Stimulated activated CD8-positive, alpha-beta memory T cell treated with anti-CD3 and anti-CD28 coated beads, Interleukin-2, amount 100 ng/mL, for 1 hour (primary cell): ENCODE measurements at places on chromosomes 12 and 14.

DNA sequence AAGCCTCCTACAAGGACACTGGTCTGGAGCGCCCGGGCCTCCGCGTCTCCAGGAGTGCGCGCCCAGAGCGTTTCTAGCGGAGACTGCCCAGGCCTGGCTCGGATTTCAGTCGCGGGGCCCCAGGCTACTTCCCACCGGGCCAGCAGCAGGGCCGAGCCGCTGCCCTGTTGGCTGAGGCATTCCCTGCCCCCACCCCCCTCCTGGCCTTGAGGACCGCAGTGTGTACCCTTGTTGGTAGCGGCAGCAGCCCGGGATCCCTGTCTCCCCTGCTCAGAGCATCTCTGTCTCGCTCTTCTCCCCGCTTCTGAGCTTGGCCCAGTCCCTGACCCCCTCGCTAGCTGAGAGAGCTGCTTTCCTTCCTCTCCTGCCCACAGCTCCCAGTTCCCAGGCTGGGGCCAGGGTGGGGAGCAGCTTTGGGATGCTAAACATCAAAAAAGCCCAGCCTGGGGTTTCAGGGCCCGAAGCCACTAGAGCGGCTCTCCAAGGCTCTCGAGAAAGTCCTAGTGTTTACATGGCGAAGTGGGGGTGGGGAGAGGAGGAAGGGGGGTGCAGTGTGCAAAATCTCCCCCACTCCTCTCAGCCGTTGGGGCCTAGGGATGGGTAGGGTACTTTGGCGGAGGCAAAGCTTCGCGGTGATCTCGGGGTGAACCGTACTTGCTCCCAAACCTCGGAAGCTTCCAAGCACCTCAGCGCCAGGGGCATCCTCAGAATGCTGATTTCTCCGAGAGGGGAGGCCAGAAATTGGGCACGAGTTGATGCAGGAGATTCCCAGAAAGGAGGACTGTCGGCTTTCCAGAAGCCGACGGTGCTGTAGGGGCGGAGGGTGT, 6.4 kb downstream of the NKX2-1 start:
- DNase-seq, result no peak

DNA sequence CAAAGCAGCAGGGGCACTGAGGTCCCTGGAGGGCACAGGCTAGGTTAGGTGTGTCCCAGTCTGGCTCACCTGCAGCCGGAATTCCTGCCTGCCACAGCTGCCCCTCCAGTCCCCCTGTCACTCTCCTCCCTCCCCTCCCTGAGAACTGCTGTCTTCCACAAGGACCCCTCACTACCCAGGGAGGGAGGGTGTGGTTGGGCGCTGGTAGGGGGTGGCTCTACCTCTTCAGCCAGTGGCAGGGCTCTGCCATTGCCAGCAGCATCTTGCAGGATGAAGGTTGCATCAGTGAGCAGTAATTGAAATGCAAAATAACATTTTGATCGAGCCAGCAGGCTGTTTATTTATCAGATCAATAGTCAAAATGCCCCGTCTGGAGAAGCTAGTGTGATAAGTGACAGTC, 45.7 kb downstream of the ESRRB start:
- no peak for DNase-seq

DNA sequence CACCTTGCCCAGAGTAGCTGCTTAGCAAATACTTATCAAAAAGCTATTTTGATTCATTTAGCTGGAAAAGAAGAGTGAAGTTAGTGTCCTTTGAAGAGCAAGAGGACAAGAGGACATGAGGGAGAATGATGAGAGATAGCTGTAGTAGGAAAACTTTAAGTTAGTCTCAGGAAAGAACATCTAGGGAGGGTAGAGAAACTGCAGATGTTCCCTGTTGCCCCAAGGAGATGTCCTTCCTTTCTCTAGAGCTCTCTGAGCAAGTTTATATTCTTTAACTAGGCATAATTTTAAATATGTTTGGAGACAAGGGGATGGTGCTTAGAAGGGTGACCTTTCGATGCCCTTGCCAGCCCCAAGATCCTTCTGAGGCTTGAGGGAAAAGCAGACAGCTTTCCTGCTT, 529.1 kb upstream of the TBX3 start:
- DNase-seq, result no peak

GRCh38 chr14:68978172-68978911, 760 bp downstream of the ACTN1 start:
- DNase-seq, result no peak

GRCh38 chr14:67477926-67478799, 10.4 kb downstream of the TMEM229B start:
- DNase-seq, result no peak

- no peak for DNase-seq
Measured at GRCh38 chr14:98334186-98334585, 937.8 kb downstream of the BCL11B start.

- DNase-seq, result no peak
Measured at GRCh38 chr12:47033789-47034555, 45.4 kb upstream of the PCED1B start.

- DNase-seq, result no peak
Measured at GRCh38 chr12:49868952-49869815, 26.3 kb upstream of the BCDIN3D start.

DNA sequence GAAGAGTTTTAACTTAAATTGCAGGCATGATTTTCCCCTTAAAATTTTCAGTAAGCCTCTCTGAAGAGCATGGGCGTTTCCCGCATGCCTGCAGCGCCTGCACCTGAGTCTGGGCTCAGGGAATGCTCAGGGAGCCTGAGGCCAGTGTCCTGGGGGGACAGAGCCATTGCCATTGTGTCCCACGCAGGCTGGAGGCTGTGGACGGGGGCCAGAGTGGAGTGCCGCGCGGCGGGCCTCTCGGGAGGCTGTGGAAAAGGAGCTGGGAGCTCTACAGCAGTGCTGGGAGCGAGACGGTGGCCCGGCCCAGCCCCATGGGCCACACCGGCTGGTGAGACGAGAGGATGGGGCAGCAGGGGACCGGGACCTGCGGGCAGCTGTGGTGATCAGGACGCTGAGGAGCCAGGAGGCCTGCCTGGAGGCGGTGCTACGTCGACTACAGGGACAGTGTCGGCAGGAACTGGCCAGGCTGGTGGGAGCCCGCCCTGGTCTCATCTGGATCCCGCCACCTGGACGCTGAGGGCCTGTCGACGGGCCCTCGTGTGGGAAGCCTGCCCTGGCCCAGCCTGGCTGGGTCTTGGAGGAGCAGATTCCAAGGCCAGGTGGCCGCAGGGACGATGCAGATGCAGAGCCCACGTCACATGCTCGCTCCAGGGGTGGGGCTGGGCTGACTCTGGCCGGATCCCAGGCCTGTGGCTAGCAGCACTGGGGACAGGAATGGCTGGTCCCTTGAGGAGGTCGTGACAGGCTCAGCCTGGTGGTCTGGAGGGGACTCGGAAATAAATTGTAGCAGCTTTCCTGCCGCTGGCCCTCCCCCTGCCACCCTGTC, 7.6 kb downstream of the TEDC1 start:
- no peak for DNase-seq

DNA sequence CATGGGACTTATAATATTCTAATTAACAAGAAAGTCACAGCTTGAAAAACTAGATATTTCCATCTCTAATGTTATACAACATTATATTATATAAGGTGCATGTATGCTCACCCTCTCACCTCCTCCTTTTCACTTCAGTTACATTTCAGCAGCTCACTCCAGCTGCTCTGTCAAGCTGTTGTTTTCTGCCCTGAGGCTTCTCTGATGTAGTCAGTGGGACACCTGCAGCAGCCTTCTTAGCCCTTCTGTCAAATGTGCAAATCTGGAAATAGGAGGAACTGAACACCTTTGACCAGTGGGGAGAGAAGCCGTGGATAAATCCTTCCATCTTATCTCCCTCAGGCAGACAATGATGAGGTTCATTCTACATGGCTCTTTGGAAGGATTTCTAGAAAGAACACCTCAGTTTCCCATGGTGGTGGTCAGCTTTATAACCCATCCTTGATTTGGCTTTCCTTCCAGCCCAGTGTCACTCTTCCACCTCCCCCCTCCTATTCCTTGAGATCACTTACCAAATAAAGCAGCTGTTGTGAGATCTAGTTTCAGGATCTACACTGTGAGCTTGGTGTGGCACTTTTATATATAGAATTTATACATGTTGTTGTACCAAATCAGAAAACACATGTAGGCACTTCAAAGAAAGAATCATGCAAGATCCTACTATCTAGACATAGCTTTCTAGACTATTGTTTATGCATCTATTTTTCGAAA, 79.6 kb upstream of the STK38L start:
- DNase-seq, result no peak

GRCh38 chr12:52686063-52686462, 5.9 kb upstream of the KRT1 start:
- DNase-seq, result no peak

GRCh38 chr12:57151741-57152630, 4.6 kb upstream of the LRP1-AS start:
- DNase-seq, result no peak

GRCh38 chr14:76396714-76397187, 20.8 kb downstream of the ESRRB start:
- no peak for DNase-seq

DNA sequence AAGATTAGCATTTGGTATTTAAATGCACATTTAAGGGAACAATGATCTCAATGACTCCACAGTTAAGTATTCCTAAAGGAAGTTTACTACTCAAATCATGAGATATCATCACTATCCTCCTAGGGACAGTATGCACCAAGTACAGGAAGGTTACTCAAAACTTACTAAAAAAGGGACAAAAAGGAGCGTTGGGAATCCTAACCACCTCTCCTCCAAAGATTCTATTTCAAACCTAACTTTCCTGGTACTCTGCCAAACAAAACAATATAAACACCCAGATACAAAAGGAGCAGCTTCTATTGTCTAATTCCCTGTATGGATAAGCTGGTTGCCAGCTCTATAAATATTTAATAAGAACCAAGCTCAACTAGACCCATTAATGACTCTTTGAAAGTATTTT, 377.7 kb downstream of the NUAK1 start:
- no peak for DNase-seq

GRCh38 chr12:57936513-57936883, 4.9 kb upstream of the ATP23 start:
- DNase-seq, result no peak

GRCh38 chr14:43706900-43707299, 800.2 kb downstream of the FSCB start:
- DNase-seq, result no peak

DNA sequence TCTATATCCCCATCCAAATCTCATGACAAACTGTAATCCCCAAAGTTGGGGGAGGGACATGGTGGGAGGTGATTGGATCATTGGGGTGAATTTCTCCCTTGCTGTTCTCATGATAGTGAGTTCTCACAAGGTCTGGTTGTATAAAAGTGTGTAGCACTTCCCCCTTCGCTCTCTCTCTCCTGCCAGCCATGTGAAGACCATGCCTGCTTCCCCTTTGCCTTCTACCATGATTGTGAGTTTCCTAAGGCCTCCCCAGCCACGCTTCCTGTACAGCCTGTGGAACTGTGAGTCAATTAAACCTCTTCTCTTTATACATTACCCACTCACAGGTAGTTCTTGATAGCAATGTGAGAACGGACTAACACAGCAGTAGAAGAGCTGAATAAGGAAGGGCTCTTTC, 62.6 kb upstream of the VASH1 start:
- no peak for DNase-seq

GRCh38 chr14:25381498-25381897, 331.6 kb upstream of the STXBP6 start:
- no peak for DNase-seq

DNA sequence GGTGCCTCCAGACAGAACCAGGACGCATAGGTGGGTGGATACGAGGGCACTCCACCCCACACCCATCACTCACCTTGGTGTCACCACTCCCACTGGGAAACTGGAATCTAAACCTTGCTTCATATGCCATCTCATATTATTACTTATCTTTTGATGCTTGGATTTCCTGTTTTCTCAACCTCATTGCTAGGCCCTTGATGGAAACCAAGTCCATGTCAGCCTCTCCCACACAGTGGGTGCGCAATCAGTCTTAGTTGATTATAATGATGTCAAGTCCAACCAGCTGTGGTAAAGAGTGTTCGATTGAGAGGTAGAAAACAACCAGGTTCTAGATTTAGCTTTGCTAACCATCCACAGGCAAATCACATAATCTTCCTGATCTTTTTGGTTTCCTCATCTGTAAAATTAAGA, 584 bp upstream of the DDHD1 start:
- no peak for DNase-seq

GRCh38 chr12:132593521-132593920, 16.9 kb downstream of the LRCOL1 start:
- no peak for DNase-seq

DNA sequence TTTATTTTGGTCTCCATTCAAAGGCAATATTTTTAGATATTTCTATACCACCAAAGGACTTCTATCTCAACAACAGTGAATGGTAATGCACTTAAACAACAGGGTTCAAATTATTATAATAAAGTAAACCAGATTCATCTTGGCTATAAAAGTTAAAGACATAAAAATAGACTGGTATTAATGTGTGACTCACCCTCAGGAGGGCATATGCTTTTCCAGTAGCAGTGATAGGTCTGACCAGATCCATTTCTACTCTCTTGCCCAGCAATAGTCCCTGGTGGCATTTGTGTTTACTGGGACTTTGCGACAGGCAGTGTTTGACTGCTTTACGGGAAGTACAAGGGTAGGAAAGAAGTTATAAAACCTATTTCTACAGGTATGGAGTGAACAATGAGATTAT, 353.2 kb upstream of the ATP2B1 start:
- DNase-seq, result no peak

DNA sequence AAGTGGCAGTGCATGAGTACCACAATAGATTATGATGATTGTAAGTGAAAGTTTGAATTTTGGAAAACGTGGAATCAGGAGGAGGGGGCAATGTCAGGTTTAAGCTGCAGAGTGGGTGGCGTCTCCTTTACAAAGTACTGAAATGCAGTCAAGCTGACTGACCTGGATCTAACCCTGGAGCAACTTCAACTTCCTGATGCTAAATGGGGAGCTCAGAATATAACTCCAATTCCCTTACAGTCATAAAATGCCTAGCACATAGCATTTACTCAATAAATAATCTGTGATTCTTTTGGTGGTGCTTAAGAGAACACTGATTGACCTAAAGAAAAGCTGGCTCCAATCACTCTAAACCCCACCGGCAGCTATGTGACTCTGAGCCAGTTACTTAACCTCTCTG, 38.5 kb downstream of the CCDC60 start:
- DNase-seq, result no peak

GRCh38 chr12:24864796-24865125, 84.1 kb downstream of the BCAT1 start:
- DNase-seq, result no peak

DNA sequence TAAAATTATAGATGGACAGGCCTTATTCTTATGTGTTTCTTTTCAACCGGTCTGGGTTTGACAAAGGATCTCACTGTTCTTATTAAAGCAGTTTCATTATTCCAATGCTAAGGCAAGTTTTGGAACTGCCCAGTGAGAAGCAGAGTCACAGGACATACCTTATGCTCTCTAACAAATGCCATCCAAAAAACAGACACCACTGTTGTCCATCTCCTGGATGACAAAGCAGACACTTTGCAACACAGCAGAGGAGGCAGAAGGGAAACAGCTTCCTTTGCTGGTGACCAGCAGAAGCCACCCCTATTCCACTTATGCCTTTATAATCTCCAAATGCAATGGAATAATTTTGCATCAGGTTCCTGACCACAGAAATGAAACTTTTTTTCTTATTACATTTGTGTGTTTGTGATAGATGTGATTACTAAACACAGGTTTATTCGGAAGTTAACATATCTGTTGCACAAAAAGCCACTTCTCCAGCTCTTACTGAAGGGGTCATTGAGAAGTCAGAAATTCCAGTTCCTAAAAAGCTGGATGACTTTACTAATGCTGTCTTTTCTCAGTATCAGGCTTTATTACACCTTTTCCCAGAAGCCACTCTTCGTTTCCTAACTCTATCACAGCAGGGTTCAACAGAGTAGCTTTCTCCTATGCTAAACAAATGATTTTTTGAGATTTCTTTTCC, 115.6 kb downstream of the BTG1 start:
- no peak for DNase-seq

- no peak for DNase-seq
Measured at GRCh38 chr12:70744178-70744577, 106.9 kb upstream of the PTPRB start.
